Activated B cell treated with CpG ODN at 0.5 μM for 24 hours (primary cell): ENCODE measurements at places on chromosomes 13 and 19. TPM values are rescaled to one million over a fixed set of nuclear protein-coding genes. Genes with fewer than 3 reads are reported as not detected.

Gene ZNF331
- total RNA-seq = 25.5 and 31.7 TPM in 2 replicates

Gene NTF4
- total RNA-seq = not detected in 2 replicates

Gene POLRMT
- total RNA-seq = 54.7 and 58.2 TPM in 2 replicates

Gene RXFP2
- not detected in 2 replicates for total RNA-seq

Gene PBX4
- total RNA-seq = 19.4 and 21.8 TPM in 2 replicates

Gene SERPINE3
- total RNA-seq = not detected in 2 replicates

Gene FUT6
- total RNA-seq = not detected in 2 replicates

Gene FCGBP
- 5.8 and 6.1 TPM in 2 replicates for total RNA-seq
